ENCODE measurements at places on chromosomes 5 and 9.
A peak's percentile ranks its signal among the peaks of the same experiment; 100 is the strongest.

- DNase-seq = no peak
Observed at GRCh38 chr5:16384222-16384621, 81.4 kb downstream of the ZNF622 start.

DNA sequence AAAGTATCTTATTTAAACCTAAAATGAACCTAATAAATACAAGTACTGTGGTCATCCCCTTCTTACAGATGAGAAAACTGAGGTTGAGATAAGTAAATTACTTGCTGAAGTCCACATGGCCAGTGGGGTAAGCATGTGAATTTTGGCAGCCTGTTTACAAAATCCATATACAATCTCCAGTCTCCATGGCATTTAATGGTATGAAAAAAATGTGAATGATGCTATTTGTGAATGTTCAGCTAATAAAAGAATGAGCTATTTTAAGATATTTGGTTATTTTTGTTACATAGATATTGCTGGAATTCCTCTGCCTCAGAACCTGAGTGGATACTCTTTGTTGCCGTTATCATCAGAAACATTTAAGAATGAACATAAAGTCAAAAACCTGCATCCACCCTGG, 19.3 kb upstream of the GPR150 start:
- DNase-seq = no peak

DNA sequence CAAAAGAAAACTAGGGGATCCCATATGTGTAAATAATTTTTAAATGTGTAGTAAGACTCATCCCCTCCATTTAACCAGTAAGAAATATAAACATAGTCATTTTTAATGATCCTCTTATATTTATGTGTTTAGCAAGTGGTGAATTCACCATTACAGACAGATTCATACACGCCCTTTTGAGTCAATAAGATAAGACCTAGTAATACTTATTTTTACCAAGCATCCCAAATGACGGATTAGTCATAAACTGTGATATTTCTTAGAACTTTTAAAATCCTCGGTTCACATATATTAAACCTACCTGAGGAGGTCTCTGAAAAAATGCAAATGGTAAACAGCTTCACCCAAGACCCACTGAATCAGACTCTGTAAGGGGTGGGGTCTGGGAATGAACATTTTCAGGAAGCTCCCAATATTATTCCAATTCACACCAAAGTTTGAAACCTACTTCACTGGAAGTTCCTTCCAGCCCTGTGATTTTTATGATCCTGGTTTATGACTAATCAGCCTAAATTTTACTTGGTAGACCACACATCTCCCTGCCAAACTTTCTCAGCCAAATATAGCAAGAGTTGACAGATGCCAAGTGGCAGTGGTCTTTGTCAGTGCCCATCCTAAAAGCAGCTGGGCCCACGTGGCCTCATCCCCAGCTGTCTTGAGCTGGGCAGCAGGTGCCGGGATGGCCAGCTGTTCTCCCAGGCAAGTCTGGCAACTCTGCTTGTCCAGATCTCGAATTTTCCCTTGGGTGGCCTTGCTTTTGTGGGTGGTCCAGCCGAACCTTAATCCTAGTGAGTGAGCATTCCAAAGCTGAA, 559.0 kb upstream of the RGMB start:
- DNase-seq = no peak

DNA sequence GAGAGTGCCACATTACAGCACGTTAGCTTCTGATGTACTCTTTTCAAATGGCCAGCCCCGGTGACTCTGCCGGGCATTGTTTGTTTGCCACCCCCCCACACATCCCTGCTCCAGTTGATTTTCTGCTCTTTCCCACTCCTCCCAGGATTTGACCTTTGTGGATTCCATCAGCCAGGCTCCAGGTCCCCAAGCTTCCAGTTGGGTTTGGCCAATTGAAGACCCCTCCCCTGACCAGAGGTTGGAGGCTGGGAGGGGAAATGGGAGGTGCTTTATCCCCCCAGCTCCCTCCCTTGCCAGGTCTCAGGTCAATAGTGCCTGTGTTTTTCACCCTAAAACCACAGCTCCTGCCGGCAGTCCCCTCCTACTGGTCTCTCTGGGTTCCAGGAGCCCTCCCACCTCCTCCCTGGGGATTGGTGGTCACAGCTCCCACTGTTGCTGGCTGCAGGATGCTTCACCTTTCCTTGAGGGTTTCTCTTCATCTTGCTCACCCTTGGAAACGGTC, 34.9 kb downstream of the IRF1 start:
- DNase-seq = no peak

GRCh38 chr5:63125862-63126261, 547.2 kb downstream of the LRRC70 start:
- no peak for DNase-seq

GRCh38 chr9:77019926-77020412, 514 bp downstream of the FOXB2 start:
- peak; percentile 31 for DNase-seq

GRCh38 chr5:32047056-32047455, 127.1 kb downstream of the GOLPH3 start:
- no peak for DNase-seq

DNA sequence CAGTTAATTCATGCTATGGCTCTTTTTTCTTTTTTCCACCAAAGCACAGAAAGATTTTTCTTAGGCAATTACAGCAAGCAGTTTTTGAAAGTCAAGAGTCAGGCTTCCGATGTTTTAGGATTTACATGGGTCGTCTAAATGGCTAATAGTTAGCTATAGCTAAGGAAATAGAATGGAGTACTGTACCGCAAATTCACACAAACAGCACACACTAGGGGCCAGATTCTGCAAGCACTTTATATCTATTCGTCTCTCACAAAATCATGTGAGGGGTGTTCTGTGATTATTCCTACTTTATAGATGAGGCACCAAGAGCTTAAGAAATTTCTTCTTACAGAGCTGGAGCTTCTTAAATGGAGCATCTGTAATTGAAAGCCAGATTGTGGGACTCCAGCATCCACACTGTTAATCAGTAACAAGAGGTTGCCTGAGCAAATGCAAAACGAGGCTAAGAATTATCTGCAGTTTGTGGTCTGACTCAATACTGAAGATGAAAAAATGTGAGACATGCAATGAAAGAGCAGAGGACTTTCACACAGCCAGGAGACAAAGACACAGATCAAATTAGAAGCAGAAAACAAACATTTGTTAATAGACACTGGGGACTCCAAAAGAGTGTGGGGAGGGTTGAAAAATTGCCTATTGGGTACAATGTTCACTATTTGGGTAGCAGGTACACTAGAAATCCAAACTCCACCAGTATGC, 62.7 kb upstream of the CTXN3 start:
- DNase-seq = no peak

DNA sequence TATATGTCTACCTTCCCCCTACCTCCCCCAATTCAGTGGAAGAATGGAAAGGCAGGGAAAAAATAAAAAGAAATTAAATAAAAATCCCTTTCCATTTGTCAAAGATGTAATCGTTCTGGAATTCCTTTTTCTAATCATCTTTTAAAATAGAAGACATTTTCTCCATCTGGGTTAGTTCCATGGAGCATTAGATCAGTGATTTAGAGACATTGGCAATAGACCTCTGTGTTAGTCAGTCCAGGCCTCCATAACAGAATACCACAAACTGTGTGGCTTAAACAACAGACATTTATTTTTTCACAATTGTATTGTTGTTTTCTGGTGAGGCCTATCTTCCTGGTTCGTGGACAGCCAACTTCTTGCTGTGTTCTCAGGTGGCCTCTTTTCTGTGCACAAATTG, 516.6 kb upstream of the DAB2 start:
- no peak for DNase-seq

GRCh38 chr5:9071524-9071923, 474.4 kb downstream of the SEMA5A start:
- DNase-seq = no peak

All from activated T-cell treated with anti-CD3 and anti-CD28 coated beads for 4 hours (primary cell).